ENCODE measurements at places on chromosomes 2 and 18. TPM values are rescaled to one million over a fixed set of nuclear protein-coding genes. Genes with fewer than 3 reads are reported as not detected.

NMS gene
- not detected for total RNA-seq

DSG2 gene
- 272 TPM for total RNA-seq

DNA sequence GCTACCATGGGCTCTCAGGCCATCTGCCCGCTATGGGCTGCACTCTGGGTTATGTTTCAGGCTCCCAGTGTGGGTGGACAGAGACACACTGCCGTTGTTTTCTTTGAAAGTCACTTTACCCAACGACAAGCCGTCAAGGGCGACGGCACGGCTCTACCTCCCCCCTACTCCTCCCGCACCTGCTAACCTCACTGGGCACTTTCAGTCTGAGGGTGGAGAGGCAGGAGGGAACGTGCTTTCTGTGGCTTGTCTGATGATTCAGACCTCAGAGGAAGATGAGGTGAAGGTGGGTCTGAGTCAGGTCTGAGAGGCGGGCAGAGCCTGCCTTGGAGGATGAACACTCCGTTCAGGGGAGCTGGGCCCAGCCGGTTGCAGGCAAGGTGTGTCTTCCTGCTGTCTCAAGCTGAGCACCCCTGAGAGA, 147.6 kb upstream of the HDAC4 start:
- no peak for DNase-seq

DNA sequence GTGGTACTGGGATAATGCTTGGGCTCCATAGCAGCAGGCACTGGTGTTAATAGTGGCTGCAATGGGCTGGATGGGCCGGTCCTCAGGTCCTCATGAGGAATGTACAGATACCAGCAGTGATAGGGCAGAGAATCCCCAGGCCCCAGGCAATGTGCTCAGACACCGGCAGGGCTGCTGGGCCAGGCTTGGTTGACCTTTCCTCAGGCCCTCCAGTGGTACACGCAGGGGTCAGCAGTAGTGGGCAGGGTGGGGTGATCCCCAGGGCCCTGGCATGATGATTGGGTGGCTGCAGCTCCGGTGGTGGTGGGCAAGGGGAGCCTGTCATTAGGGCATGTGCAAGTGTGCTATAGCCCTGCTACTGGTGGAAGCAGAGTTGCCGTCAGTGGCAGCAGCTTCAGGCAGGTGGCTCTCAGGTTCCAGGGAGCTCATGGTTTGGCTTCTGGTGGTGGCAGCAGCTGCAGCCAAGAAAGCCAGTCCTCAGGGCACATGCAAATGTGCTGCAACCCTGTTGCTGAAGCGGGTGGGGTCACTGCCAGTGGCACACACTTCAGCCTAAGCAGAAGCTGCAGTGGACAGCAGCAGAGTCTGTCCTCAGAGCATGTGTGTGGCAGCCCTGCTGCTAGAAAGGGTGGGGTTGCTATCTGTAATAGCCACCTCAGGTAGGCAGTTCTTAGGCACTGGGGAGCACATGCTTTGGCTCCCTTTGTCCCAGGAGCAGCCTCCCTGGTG, 56.8 kb downstream of the CCNT2 start:
- DNase-seq: peak; percentile 61

HOXD4 gene
- total RNA-seq: 20.5 TPM

DNA sequence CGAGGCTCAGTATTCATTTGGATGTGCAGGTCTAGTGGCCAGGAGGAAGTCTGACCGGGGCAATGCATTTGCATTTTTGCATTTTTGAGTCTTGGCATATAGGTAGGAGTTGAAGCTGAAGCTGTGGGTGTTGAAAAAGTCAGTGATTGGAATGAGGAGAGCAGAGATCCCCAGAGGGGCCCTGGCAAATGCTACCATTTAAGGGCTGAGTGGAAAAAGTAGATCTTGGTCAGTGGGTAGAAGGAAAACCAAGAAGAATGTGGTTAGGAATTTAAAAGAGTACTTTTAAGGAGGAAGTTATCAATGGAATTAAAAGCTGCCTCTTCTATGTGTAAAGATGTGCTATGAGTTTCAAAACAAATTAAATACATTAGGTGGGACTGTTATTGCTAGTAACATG, 143.0 kb downstream of the ZEB2 start:
- DNase-seq: no peak

GRCh38 chr18:38940475-38940862, 1374.9 kb upstream of the CELF4 start:
- DNase-seq: no peak

DNA sequence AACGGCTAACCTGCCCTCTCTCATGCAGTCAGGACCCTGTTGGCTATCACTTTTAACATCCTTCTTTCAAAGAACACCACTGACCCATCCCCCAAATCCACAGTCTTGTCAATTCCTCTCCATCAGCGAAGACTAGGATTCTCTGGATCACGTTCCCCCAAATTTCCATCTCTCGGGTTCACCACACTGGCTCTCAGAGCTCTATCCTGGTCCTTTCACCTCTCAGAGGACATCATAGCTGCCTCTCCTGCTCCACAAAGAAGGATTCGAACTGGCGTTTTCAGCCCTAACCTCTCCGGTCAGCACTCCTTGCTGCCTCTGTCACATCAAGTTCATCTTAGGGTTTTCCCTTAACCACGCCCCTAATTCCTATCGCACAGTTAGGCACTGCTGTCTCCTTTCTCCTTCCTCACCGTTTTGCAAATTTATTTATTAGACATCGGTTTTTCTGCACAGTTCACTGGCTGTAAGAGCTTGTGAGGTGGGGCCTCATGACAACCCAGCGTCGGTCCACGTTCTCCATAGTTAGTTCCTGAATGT, 247.5 kb upstream of the PXDN start:
- no peak for DNase-seq

CASP10 gene
- total RNA-seq: 68.4 TPM

- no peak for DNase-seq
Measured at GRCh38 chr18:27447930-27448329, 262.8 kb upstream of the CHST9 start.

DNA sequence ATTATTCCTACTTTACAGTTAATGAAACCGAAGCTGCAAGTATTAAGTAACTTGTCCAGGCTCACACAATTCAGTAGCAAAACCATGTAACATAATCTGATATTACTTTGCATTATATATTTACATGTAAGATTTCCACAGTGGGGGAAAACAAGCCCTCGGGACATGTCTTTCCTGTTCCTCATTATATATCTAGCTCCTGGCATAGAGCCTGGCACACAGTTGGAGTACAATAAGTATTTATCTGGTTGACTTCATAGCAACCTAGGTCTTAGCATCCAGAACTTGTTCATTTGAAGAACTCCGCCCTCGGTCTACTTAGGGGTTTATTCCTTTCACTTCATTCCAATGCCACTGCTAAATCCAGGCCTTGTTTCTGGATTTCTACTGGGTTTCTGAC, 1.6 kb upstream of the RBM45 start:
- DNase-seq: no peak

GRCh38 chr2:64145714-64146113, 1.5 kb upstream of the PELI1 start:
- DNase-seq: no peak

DNA sequence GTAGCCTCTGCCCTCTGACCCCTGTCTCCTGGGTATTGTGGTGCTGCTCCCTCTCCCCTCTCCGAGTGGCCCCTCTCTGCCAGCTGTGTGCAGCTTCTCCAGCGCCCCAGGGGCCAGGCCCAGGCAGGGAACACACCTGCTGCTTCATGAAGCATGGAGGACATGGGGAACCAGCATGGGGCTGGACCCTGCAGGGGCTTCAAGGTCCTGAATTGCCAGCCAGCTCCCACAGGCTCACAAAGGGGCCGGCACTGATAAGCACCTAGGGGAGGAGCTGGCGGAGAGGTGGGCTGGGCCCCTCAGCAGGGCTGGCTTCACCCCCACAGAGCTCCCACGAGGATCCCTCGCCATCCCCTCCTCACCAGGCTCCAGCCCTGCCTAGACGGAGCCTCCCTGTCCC, 77.4 kb upstream of the GPC1 start:
- no peak for DNase-seq

NLRC4 gene
- total RNA-seq: 0.41 TPM

M1AP gene
- not detected for total RNA-seq

GRCh38 chr18:54388203-54389142, 30.8 kb downstream of the C18orf54 start:
- peak; percentile 41 for DNase-seq

IL36B gene
- not detected for total RNA-seq
